ENCODE measurements at places on chromosomes 12 and 14. TPM values are rescaled to one million over a fixed set of nuclear protein-coding genes. Genes with fewer than 3 reads are reported as not detected.

Gene KCNJ8
- 0.22 TPM for total RNA-seq

Gene TMTC3
- 70.4 TPM for total RNA-seq

Gene SLC5A8
- total RNA-seq, result not detected

Gene CCDC184
- total RNA-seq, result 0.97 TPM

Gene PSMC1
- total RNA-seq, result 167 TPM

Gene CLEC1B
- not detected for total RNA-seq

Gene MED6
- total RNA-seq, result 54.0 TPM

Gene VRK1
- 15.4 TPM for total RNA-seq

Gene KRT83
- not detected for total RNA-seq

Gene CLEC4E
- not detected for total RNA-seq

Gene ACOT4
- total RNA-seq, result 2.2 TPM

Gene POLR3B
- 12.8 TPM for total RNA-seq

Gene MGAT4C
- total RNA-seq, result not detected

Gene TAS2R9
- 0.32 TPM for total RNA-seq

Gene PTMS
- 82.3 TPM for total RNA-seq

Gene LTBP2
- total RNA-seq, result 335 TPM

Gene TAS2R19
- 11.1 TPM for total RNA-seq

Gene KCNK10
- total RNA-seq, result not detected
